PC-3 (cell line): ENCODE measurements at places on chromosomes 2 and 18. TPM values are rescaled to one million over a fixed set of nuclear protein-coding genes. Genes with fewer than 3 reads are reported as not detected.

The AQP12A gene
- not detected in 2 replicates for total RNA-seq

DNA sequence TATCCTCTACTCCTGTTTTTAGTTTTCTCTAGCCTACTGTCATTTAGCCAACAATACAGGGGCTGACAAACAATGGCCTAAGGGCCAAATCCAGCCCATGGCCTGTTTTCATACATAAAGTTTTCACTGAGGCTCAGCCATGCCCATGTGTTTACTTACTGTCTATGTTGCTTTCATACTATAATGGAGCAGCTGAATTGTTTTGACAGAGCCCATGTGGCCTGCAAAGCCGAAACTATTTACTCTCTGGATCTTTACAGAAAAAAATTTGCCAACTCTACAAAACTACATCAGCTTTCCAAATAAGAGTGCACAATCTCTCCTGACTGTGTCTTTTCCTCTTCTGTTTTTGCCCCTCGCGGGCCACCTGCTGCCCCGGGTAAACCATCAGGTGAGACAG, 24.0 kb downstream of the LGALSL start:
- H3K4me1 ChIP-seq, result peaks cover 13% of the 10 kb centered on the region
- DNase-seq, result no peak
- no peaks in the 10 kb centered on the region for H3K36me3 ChIP-seq
- H3K27ac ChIP-seq, result no peak overlapping the region
- H3K4me3 ChIP-seq, result no peak overlapping the region
- H3K27me3 ChIP-seq, result no peaks in the 10 kb centered on the region

The PRSS56 gene
- total RNA-seq, result not detected in 2 replicates

The RNF152 gene
- total RNA-seq, result 2.0 and 2.8 TPM in 2 replicates

GRCh38 chr2:57906152-57906732, 140.4 kb upstream of the VRK2 start:
- peak; percentile 82 for DNase-seq
- no peak overlapping the region for H3K4me3 ChIP-seq
- H3K36me3 ChIP-seq, result no peaks in the 10 kb centered on the region
- no peak overlapping the region for H3K27ac ChIP-seq

- H3K4me3 ChIP-seq, result no peak overlapping the region
- DNase-seq, result peak; percentile 62
- H3K36me3 ChIP-seq, result peaks cover 2% of the 10 kb centered on the region; the same call in 1 of the 2 replicates
Measured at GRCh38 chr2:233053928-233054784, 6.0 kb upstream of the INPP5D start.

The GAL3ST2 gene
- not detected in 2 replicates for total RNA-seq

DNA sequence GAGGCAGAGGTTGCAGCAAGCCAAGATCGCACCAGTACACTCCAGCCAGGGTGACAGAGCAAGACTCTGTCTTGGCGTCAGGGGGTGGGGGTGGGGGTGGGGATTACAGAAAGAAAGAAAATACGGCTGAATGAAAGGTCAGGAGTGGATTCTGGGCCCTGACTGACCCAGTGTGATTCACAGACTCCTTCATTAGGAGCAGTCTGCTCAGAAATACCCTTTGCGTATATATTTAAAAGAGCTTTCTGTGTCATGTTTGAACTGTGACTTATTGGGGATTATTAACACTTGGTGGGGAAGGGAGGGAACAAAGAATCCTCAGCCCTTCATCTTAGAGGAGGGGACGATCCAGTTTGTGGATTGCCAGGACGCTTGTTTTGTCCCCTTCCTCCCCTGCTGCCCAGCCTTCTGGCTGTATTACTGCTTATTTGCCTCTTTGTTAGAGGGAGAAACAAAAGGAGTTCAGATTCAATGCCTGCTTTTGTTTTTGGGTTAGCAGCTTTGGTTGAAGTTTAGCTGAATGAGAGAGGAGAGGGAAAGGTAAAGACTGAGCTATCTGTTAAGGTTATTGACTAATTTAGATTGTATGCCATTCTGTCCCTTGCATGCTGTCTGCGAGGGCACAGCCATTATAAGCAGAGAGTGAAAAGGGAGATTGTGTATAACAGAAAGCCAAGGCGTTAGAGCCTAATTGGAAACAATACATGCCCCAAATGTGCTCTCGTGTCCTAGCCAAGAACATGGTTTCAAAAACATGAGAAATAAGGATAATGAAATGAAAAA, 118.3 kb downstream of the FMNL2 start:
- no peaks in the 10 kb centered on the region for H3K27me3 ChIP-seq
- no peak overlapping the region for H3K4me3 ChIP-seq
- H3K4me1 ChIP-seq, result peaks cover 4% of the 10 kb centered on the region; the same call in 1 of the 2 replicates
- no peaks in the 10 kb centered on the region for H3K36me3 ChIP-seq

The VWA3B gene
- not detected in 2 replicates for total RNA-seq

- no peak for DNase-seq
- no peak overlapping the region for H3K27ac ChIP-seq
- H3K27me3 ChIP-seq, result no peaks in the 10 kb centered on the region
- peaks cover 6% of the 10 kb centered on the region for H3K4me1 ChIP-seq
- no peak overlapping the region for H3K4me3 ChIP-seq
Measured at GRCh38 chr18:24011123-24011917, 3.2 kb upstream of the TTC39C start.

- peak overlapping the region; percentile 80 for H3K27ac ChIP-seq
- H3K4me1 ChIP-seq, result peaks cover 27% of the 10 kb centered on the region
- peak overlapping the region; percentile 84 for H3K4me3 ChIP-seq
- H3K27me3 ChIP-seq, result no peaks in the 10 kb centered on the region
- no peaks in the 10 kb centered on the region for H3K36me3 ChIP-seq
- peak; percentile 39 for DNase-seq
Measured at GRCh38 chr18:62716619-62717168, 1.4 kb downstream of the PHLPP1 start.

The CIDEA gene
- total RNA-seq, result not detected in 2 replicates

The ANKRD30B gene
- 0.35 and 0.51 TPM in 2 replicates for total RNA-seq

DNA sequence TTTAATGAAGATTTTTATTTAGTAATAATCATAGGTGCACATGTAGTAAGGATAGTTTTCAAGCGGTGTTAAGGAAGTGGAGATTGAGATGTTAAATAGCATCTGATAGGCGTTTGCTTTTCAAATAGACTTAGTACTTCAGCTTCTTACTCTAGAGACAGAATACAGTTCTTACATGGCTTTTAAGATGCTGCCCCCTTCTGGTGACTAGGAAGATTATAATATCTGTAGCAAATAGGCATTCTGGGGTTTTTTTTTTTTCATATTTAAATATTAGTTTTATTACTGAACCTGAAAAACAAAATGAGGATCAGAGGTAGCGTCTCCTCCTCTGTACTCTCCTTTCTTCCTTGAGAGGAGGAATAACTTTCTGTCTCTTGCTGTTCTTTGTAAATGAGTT, 100.2 kb downstream of the AGAP1 start:
- H3K4me3 ChIP-seq, result no peak overlapping the region
- no peak overlapping the region for H3K27ac ChIP-seq
- no peaks in the 10 kb centered on the region for H3K4me1 ChIP-seq
- H3K27me3 ChIP-seq, result no peaks in the 10 kb centered on the region

DNA sequence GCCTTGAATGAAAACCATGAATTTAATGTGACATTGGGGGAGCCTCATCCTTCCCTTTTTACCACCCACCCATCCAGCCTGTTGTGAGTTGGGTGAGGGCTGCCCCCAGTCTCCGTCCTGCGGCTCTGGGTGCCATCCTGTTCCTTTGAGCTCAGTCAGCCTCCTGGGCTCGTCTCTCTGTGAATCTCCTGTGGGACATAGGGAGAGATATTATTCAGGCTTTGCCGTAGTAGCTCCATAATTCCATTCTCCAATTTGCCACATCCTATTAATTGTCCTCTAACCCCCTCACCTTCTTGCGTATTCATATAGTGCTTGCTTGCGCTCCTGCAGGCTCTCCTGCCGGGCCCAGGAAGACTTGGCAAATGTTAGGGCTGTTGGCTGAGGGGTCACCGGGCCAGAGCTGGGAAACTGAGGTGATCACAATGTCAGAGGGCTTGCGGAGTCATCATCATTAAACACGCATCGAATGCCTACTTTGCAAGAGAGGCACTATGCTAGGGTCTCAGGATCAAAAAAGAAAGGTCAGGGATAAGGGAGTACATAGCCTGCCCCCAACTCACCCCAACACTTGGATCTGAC, 709 bp upstream of the DQX1 start:
- H3K27me3 ChIP-seq, result no peaks in the 10 kb centered on the region
- peaks cover 26% of the 10 kb centered on the region for H3K36me3 ChIP-seq
- no peak overlapping the region for H3K4me3 ChIP-seq
- H3K4me1 ChIP-seq, result peaks cover 20% of the 10 kb centered on the region
- H3K27ac ChIP-seq, result no peak overlapping the region

The PLGLB1 gene
- 0.62 and 2.9 TPM in 2 replicates for total RNA-seq

DNA sequence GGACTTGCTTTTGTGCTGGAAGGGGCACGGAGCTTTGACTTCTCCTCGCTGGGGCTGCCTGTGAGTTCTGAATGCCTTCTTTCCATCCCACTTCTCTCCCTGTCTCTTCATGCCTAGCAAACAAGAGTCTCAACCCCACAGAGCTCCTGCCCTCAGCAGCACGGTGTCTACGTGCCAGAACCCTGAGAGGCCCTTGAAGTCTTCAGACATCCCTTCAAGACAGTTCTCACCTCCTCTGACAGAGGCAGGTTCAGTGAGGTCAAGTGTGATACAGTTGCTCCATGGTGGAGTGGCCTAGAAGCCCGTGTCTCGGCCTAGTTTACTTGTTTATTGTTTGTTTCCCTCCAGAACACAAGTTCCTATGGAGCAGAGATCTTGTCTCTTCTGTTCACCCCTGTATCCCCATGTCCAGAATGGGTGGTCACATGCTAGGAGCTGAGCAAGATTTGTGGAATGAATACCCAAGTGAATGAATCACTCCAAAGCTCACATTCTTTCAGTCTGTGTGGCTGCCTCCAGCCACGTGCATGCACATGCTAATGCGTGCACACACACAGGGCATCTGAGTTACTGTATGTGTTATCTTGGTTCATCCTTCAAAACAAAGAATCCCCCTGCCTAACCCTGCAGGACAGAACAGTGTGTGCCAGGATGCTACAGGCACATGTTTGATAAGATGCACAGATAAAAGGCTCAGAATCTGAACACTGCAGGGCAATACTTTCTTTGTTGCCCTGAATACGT, 391.6 kb downstream of the NBAS start:
- no peaks in the 10 kb centered on the region for H3K36me3 ChIP-seq
- H3K27ac ChIP-seq, result no peak overlapping the region; the same call in 1 of the 2 replicates
- peak; percentile 87 for DNase-seq

The EDAR gene
- 0.04 TPM in 1 of 2 replicates, not detected in the other for total RNA-seq

GRCh38 chr2:163863073-163863472, 127.3 kb upstream of the FIGN start:
- no peaks in the 10 kb centered on the region for H3K36me3 ChIP-seq
- H3K4me3 ChIP-seq, result no peak overlapping the region
- H3K27me3 ChIP-seq, result no peaks in the 10 kb centered on the region
- H3K27ac ChIP-seq, result no peak overlapping the region
- H3K4me1 ChIP-seq, result no peaks in the 10 kb centered on the region

DNA sequence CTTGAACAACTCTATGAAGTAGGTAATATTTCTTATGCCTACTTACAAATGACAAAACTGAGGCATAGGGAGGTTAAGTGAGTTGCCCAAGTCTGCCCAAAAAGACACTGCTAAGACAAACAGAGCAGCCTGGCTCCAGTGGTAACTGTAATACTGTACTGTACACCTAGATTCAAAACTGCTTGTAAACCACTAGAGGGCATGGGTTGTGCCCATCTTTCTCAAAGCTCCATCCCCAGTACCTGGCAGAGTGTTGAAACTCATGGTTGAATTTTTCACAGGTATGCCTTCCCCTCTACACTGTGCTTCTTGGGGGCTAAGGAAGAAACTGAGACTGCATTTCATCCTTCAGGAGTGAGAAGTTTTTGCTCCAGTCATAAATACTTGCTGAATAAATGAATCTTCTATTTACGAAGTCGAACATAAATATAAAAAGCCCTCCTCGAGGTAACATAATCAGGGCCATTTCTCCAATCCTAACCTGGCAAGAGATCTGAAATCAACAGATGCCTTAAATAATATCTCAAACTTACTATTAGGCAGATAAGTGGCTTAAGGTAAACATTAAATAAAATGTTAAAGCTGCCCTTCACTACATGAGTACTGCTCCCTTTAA, 2.0 kb downstream of the PPP4R1 start:
- H3K27ac ChIP-seq, result peak overlapping the region; percentile 95
- H3K27me3 ChIP-seq, result no peaks in the 10 kb centered on the region
- peaks cover 13% of the 10 kb centered on the region for H3K36me3 ChIP-seq
- peak overlapping the region; percentile 78 for H3K4me3 ChIP-seq
- peaks cover 70% of the 10 kb centered on the region for H3K4me1 ChIP-seq

The CNDP2 gene
- 50.0 and 57.6 TPM in 2 replicates for total RNA-seq

DNA sequence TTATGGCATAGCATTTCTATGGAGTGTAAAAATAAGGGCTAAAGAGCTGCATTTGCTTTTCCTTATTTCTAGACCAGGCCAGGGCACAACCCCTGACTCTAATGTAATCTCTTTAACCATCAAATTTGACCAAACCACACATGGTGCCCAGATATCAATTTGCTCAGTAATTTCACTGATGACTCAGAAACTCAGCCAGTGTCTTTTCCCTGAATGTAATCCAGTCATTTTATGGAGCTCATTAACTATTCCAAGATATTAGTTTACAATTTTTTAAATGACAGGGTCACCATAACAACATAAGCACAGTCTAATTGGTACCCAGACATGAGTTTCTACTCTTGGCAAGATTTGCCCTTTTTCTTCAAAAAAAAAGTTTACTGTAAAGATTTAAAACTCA, 270.8 kb upstream of the AGAP1 start:
- H3K27ac ChIP-seq, result no peak overlapping the region
- H3K4me1 ChIP-seq, result no peaks in the 10 kb centered on the region
- DNase-seq, result no peak
- no peaks in the 10 kb centered on the region for H3K27me3 ChIP-seq
- H3K4me3 ChIP-seq, result no peak overlapping the region

DNA sequence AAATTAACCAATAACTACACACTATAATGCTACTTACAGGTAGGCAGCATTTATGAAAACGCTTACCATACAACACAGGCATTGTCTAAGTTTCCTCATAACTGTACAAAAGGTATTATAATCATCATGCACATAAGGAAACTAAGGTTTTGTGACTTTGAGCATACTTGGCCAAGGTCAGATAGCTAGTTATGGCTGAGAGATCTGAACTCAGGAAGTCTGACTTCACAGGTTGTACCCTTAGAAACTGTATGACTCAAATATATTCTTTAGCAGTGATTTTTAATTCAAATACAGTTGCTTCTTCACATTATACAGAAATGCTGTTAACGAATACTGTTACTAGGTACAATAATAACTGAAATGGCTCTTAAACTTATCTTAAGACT, 89.3 kb downstream of the TRIP12 start:
- no peak for DNase-seq
- H3K36me3 ChIP-seq, result peaks cover 30% of the 10 kb centered on the region
- H3K4me3 ChIP-seq, result no peak overlapping the region
- no peaks in the 10 kb centered on the region for H3K27me3 ChIP-seq
- no peak overlapping the region for H3K27ac ChIP-seq

- H3K4me1 ChIP-seq, result peaks cover 11% of the 10 kb centered on the region
- DNase-seq, result no peak
- no peak overlapping the region for H3K4me3 ChIP-seq
Measured at GRCh38 chr2:562391-563364, 114.5 kb downstream of the TMEM18 start.

The GPAT2 gene
- total RNA-seq, result not detected in 2 replicates
